ENCODE measurements at places on chromosomes 3 and 15. TPM values are rescaled to one million over a fixed set of nuclear protein-coding genes. Genes with fewer than 3 reads are reported as not detected.

GRCh38 chr15:98737159-98737558 lies 88.8 kb downstream of the IGF1R start:
- no peak for DNase-seq

DNA sequence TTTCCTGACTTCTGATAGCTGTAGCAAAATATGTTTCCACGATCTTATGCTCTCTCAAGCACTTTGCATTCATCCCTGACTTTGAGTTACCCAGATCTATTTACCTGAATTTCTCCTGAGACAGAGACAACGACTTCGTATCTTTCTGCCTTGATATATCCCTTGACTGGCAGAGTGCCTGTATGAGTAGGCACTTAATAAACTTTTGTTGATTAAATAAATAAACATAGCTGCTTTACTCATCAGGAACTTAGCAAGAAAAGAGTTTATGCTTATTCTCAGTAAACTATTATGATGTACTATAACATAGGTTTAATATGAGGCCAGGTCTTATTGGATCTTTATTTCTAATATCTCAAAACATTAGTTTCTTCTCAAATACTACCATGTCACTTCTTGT lies 85.6 kb upstream of the PHLDB2 start:
- DNase-seq: no peak

GRCh38 chr3:128341659-128342395 lies 124.9 kb downstream of the DNAJB8 start:
- DNase-seq: no peak

GRCh38 chr15:41653760-41654159 lies 6.4 kb upstream of the MGA start:
- DNase-seq: no peak

DNA sequence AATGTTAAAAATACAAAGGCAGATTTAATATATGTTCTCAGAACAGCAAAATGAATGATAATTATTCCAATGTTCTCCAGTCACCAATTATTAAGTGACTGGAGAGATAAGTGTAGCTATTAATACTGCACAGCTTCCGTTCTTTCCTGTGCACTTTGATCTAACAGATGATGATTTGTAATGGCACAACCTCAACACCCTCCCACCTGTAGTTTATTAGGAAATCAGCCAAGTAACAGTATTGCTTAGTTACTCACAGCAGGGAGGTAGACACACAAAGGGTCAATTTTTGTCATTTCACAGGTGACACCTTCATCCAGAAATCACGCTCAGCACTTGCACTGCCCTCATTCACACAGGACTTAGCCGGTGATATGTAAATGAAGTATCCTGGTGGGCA lies 688.1 kb downstream of the EPHA3 start:
- no peak for DNase-seq

DNA sequence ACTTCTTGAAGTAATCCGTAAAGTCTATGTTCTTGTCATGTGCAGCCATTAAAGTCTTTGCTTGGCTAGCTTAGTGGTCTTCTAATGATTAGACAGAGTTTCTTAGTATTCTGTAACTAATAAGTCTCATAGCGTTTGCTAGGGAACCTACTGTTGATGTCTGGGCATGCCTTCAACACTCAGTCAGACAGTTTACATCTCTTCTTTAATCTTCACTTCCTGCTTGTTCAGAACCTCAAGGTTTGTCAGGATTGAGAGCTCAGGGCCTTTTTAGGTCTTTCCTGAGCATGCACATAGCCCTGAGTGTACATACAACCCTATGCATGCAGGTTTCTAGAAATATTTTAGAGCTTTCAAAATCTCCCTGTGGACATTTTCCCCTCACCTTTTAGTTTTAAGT lies 426.3 kb downstream of the AGBL1 start:
- DNase-seq: no peak

DNA sequence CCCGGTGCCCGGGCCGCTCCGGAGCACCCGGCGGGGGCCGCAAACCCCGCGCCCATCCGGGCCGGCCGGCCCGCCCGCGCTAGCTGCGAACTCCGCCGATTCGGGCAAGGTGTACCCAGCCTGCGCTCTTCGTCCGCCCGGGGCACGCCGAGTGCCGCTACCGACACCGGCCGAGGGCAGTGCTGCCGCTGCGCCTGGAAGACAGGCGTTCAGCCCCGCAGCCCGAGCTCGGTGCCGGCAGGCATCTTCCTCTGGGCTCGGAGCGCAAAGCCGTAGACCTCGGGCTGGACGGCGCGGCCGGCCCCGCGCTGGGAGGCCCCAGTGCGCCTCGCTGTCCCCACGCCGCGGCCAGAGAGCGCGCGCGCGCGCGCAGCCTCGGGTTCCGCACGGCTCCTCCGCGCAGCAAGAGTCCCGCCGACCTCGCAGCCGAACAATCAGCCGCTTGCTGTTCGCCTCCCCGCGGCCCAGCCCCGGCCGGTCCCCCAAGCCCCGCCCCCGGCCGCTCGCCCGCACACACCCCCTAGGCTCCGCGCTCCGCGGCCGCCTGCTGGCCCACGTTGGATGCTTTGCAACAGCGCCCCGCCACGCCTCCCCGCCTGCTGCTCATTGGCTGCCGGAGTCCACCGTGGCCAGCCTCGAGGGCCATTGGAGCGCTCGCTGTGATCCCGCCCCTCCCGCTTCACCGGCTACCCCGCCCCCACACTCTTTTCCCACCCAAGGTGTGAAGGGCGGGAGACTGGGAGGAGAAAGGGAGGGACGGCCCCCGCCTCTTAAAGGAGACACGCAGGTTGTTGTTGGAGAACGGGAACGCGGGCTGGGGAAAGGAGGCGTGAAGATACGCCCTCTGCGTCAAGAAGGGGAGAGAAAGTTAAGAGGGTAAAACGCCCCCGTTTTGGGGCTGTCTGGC lies at the start of gene LRIG1:
TSS of gene LRIG1 (minus strand) at position 447 of the 907 bp plus-strand sequence. CDS start 615 bp downstream, outside the sequence.
- peak; percentile 93 for DNase-seq

Gene TEX264
- 79.6 TPM for total RNA-seq

All from LHCN-M2 (cell line).